Upper lobe of left lung (tissue), 6 donors: ENCODE measurements at places on chromosomes 1 and 21. TPM values are rescaled to one million over a fixed set of nuclear protein-coding genes. Genes with fewer than 3 reads are reported as not detected.

Gene C1orf185
- not detected for total RNA-seq

Gene GJA9
- total RNA-seq = not detected

Gene KCNQ4
- 0.46 TPM for total RNA-seq

Gene ALG14
- total RNA-seq = 1.0 TPM

Gene KIF17
- total RNA-seq = 5.6 TPM

Gene NBPF8
- 23.6 TPM for total RNA-seq

Gene NBPF4
- not detected for total RNA-seq

Gene SYPL2
- 1.7 TPM for total RNA-seq

Gene SLC2A5
- total RNA-seq = 2.0 TPM

Gene OR6K6
- total RNA-seq = not detected

Gene GUCA2A
- not detected for total RNA-seq

Gene LCE1D
- total RNA-seq = not detected

Gene VPS72
- 24.2 TPM for total RNA-seq

Gene TMEM81
- 7.2 TPM for total RNA-seq

Gene GSTM2
- total RNA-seq = 46.3 TPM

Gene IL20
- total RNA-seq = not detected

Gene LIPI
- total RNA-seq = not detected

Gene CACNA1E
- total RNA-seq = 0.63 TPM

Gene MPZ
- total RNA-seq = 2.3 TPM

Gene MYBPH
- total RNA-seq = 0.15 TPM

Gene CFAP74
- total RNA-seq = 4.7 TPM

Gene REN
- 0.76 TPM for total RNA-seq

Gene LYPD8
- total RNA-seq = not detected

Gene KIF2C
- total RNA-seq = not detected

Gene TMPRSS15
- total RNA-seq = not detected

Gene ZNF691
- total RNA-seq = 7.0 TPM

Gene NRAS
- 11.5 TPM for total RNA-seq

Gene OR2M3
- not detected for total RNA-seq

Gene PAQR6
- total RNA-seq = 3.8 TPM

Gene AKT3
- total RNA-seq = 49.7 TPM

Gene ADORA3
- total RNA-seq = 4.7 TPM

Gene LAMTOR2
- total RNA-seq = 84.5 TPM

Gene LCE3D
- not detected for total RNA-seq

Gene ACOT11
- total RNA-seq = 7.2 TPM

Gene GNAT2
- 0.46 TPM for total RNA-seq
